ENCODE measurements at places on chromosomes 16 and 17.

- DNase-seq: no peak
Observed at GRCh38 chr16:50124769-50125168, 28.3 kb upstream of the TENT4B start.

- DNase-seq: peak; percentile 71
Observed at GRCh38 chr16:57801809-57802340, 416 bp downstream of the KIFC3 start.

GRCh38 chr16:76294396-76295214 is 17.4 kb downstream of the CNTNAP4 start:
- peak; percentile 15 for DNase-seq

GRCh38 chr17:66290101-66290722 is 12.2 kb upstream of the PRKCA start:
- no peak for DNase-seq

GRCh38 chr17:57375040-57375769 is 118.9 kb downstream of the MSI2 start:
- no peak for DNase-seq

DNA sequence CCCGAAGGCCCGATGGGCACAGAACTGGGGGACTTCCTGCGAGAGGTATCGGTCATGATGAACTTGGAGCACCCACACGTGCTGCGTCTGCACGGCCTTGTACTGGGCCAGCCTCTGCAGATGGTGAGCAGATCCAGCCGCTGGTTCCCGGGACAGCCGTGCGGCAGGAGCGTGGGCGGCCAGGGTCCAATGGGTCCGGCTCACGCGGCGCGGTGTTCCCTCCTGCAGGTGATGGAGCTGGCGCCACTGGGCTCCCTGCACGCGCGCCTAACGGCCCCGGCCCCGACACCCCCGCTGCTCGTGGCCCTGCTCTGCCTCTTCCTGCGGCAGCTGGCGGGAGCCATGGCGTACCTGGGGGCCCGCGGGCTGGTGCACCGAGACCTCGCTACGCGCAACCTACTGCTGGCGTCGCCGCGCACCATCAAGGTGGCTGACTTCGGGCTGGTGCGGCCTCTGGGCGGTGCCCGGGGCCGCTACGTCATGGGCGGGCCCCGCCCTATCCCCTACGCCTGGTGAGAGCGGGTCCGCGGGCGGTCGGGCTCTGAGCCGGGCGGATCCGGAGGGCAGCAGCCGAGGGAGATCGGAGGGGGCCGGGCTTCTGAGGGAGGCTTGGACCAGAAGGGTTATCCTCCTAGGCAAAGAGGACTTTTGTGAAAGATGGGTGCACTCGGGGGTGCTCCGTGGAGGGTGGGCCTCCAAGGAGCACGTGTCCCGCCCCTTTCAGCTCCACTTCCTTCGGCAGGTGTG is 3.0 kb downstream of the TNK1 start:
- DNase-seq: peak; percentile 34

DNA sequence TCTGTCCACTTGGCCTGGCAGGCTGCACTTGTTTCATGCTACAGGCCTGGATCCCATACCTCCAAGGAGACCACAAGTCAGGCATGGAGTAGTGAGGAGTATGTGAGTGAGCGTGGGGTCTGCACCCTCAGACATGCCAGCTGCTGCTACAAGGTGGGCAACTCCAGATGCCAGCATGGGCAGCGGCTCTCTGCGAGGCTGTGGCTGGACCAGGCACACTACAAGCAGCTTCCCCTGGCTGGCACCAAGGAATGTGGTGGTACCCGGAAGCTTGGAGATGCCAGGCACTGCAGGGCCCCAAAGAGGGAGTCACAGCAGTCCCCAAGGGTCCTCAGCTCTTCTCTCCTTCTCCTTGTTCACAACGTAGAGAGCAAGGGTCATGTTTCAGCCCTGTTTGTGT is 16.1 kb upstream of the DNAH9 start:
- DNase-seq: no peak

DNA sequence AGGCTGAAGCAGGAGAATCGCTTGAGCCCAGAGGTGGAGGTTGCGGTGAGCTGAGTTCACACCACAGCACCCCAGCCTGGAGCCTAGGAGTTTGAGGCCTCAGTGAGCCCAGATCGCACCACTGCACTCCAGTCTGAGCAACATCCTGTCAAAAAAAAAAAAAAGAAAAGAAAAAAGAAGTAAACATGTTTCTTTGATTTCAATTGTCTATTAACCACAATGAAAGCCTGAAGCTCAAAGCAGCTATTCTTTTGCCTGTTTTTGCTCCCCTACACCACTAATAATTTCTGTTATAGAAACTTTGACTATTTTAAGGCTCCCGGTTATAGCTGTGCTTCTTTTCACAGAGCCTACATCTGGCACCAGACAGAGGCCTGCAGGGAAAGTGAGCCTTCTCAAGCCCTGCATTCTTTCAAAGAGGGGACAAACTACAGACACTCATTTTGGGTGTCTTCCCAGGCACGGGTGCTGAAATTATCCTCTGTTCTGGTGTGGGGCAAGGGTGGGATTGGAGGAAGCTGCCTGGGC is 14.2 kb upstream of the SLC52A1 start:
- no peak for DNase-seq

GRCh38 chr16:89135971-89136765 is 35.4 kb upstream of the CDH15 start:
- no peak for DNase-seq

DNA sequence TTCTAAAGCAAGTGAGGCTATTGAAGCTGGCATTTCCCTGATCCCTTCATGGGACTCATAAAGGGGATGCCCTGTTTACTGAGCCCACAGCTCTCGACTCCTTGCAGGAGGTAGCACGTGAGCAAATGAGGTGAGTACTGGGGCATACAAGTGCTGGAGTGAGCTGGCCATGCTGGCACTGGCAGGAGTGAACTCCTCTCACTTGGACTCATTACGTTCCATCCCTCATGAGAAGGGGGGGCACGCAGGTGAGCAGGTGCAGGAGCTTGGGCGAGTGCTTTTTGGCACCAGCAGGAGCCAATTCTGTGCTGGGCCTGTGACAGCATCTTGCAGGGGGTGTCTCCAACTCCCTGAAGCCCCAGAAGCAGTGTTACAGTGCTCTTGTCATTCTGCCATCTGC is 337.1 kb upstream of the CA10 start:
- no peak for DNase-seq

DNA sequence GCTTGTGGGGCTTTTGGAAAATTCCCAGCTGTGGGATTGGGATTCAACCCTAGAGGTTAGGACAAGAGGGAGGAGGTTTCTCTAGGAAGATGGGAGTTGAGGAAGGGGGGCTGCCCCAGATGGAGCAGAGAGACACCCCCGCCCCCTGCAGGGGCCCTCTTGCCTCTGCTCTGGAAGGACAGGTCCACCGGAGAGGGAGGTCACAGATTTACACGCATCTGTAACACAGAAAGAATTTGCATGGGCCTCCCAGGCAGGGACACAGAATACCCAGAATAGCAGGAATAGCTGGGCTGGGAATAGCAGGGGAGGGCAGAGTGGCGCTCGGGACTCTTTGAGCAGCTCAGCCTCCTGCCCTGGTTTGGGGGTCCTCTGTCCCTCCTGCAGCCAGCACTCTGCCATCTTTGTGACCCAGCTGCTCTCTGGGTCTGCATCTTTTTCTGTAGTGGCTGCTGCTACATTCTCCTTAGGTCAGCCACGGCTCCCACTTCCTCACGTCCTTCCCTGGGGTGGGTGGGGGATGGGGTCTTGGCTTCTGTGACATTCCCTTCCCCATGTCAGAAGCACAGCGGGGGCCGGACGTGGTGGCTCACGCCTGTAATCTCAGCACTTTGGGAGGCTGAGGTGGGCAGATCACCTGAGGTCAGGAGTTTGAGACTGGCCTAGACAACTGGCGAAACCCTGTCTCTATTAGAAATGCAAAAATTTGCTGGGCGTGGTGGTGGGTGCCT is 33.9 kb upstream of the PLLP start:
- DNase-seq: no peak

DNA sequence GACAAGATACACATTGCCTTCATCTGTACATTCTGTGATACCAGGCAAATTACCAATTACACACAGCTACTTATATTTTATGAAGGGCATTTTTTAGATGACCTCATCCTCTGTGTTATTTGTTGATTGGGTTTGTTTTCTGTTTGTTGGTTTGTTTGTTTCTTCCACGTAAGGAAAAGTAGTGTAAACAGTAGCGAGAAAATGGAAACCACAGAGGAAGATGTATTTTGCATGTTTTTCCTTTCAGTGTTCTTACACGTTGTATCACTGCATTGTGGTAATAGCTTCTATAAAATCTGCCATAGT is 12.9 kb downstream of the C17orf58 start:
- DNase-seq: no peak

GRCh38 chr17:41324180-41325075 is 8.9 kb upstream of the KRTAP17-1 start:
- DNase-seq: no peak

DNA sequence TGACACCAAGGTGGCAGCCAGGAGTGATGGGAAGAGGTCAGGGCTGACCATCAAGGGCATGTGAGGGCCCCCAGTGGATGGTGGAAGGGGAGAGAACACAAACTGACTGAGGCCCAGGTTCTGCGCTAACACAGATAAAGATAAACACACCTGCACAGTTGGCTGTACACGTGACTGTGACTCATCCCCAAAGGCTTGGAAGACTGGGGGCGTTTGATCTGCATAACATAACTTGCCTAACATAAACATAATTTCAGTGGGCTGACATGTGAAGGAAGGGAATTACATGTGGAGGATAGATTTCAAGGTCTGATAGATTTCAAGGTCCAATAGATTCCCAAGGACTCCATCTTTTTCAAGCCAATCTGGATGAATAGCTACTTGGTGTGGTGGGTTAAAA is 100.9 kb upstream of the TNRC6C start:
- no peak for DNase-seq

Data from cardiac fibroblast (primary cell).